GM12865 (cell line): ENCODE measurements at places on chromosomes 12 and 14.

- DNase-seq, result no peak
These were observed 156.7 kb downstream of the CEP128 start for GRCh38 chr14:80784820-80785219.

DNA sequence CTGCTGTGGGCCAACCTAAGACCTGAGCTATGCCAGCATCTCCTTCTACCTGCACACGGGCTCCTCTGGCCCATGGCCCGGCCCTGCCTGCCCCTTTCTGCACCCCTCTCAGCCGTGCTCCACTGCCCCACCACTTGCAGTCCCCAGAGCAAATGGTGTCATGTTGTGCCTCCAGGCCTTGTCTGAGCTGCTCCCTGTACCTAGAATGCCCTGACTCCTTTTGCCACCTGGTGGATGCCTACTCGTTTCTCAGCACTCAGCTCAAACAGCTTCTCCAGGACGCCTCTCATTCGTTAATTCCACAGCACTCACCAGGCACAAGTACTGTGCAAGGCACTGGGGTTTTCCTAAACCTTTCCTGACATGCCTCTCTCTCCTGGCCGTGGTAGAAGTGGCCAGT is 63.2 kb upstream of the PNMA1 start:
- peak; percentile 64 for DNase-seq

DNA sequence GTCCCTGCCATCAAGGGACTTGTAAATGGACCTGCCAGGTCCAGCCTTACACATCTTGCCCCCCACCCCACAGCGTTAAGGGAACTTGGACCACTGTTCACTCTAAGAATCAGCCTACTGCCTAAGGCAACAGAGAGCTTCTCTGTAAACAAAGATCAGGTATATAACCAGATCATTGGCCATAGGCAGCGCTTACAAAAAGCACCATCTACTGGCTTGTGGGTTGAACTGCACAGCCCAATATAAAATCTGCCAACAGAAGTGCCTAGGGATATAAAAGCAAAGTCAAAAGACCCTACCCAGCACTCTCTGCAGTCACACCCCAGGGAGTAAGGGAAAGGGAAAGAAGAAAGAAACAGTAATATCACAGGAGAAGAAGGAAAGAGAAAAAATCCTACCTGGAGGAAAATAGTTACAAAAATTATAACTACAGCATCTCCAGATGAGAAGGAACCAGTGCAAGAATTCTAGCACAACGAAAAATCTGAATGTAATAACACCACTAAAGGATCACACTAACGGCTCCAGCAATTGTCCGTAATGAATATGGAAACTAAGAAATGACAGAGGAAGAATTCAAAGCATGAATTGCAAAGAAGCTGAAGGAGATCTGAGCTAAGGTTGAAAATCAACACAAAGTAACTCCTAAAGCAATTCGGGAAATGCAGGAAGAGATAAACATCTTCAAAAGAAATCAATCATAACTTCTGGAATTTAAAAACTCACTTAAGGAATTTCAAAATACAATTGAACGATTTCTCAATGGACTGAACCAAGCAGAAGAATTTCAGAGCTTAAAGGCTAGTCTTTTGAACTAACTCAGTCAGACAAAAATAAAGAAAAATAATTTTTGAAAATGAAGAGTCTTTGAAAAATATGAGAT is 95.2 kb upstream of the PCED1B start:
- DNase-seq, result peak; percentile 59

DNA sequence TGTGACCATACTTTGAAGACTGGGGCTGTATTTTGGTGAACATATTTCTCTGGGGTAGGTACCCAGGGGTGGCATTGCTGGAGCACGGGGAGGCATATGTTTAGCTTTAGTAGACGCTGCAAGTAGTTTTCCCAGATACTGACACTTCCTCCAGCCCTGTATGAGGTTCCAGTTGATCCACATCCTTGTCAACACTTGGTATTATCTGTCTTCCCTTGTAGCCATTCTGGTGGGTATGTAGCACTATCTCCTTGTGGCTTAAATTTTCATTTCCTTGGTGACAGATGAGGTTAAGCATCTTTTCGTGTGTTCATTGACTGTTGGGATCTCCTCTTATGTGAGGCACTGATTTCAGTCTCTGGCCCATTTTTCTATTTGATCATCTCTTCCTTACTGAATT is 179.1 kb downstream of the PHETA1 start:
- no peak for DNase-seq

DNA sequence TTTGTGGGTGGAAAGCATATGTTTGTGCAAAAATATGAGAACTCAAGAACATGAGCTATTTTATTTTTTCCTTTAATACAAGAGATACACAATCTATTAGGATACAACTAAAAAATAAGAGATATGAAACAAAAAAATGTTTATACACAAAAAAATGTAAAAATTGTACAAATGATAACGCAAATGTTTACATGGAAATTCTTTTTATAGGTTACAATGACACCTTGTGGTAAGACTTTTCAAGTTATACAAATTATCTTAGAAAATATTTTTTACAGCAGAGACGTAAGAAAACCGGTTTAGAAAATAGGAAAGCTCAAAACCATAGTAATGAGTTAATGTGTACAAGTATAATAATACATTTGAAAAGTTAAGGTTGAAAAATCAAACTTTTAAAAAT is 25.5 kb downstream of the CEP83 start:
- no peak for DNase-seq

DNA sequence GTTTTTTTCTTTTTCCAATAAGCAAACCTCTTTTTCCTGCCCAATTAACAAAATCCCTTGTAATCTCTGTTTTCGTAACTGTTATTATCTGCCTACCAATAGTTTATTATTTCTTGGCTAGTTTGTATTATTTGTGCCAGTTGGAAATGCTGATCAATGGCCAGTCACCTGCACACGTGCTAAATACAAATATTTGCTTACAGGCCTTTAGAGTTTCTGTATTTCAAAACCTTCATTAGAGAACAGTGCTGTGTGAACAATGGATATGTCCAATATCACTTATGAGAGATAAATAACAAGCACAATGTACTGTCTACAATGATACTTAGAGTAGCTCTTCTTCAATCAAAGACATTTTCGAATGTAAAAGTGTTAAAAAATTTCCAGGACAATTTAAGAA is 10.8 kb upstream of the DYRK2 start:
- no peak for DNase-seq
